NCI-H187 (cell line): ENCODE measurements at places on chromosomes 1 and 21.

GRCh38 chr1:114756009-114756892 is 1.5 kb downstream of the CSDE1 start:
- no peak for DNase-seq

GRCh38 chr1:78136680-78137079 is 90.9 kb downstream of the GIPC2 start:
- no peak for DNase-seq

DNA sequence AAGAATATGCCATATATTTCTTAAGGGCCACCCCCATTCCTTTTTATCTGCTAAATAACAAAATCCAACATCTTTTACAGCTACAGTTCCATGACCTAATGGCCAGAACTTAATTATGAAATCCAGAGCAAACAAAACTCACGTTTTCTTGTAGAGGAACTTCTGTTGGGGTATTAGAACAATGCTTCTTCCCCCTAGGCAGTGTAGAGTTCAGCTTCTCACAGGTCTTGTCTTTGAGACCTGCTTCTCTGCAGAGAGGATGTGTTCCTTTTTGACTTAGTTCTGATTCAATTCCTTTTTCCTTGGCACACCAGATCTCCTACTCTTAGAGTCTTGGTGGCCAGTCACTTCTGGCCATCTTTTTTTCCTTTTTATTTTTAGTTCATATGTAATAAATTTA is 22.2 kb downstream of the VAV3 start:
- DNase-seq = no peak

GRCh38 chr1:18531503-18531845 is 50.7 kb downstream of the KLHDC7A start:
- DNase-seq = no peak

GRCh38 chr1:199766218-199766792 is 261.2 kb upstream of the NR5A2 start:
- no peak for DNase-seq

- no peak for DNase-seq
Measured at GRCh38 chr1:161115132-161115711, 2.6 kb downstream of the PFDN2 start.

DNA sequence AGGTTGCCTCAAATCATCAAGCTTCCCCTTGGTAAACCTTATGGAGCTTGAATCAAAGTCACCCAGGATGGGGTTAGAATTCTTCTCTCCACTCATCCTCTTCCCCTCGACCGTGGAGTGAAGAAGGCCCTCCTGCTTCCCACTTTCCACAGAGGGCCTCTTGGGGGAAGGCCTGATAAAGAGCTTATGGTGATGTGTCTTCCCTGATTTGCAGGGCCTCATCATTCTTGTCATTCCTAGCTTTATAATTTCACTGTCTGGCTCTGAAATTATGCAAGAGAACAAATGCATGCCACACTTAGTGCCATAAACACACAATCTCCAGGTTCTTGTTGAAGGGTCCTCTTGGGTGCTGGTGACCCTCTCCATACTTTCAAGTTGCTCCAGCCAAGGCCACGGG is 101.2 kb downstream of the HMGB4 start:
- no peak for DNase-seq

DNA sequence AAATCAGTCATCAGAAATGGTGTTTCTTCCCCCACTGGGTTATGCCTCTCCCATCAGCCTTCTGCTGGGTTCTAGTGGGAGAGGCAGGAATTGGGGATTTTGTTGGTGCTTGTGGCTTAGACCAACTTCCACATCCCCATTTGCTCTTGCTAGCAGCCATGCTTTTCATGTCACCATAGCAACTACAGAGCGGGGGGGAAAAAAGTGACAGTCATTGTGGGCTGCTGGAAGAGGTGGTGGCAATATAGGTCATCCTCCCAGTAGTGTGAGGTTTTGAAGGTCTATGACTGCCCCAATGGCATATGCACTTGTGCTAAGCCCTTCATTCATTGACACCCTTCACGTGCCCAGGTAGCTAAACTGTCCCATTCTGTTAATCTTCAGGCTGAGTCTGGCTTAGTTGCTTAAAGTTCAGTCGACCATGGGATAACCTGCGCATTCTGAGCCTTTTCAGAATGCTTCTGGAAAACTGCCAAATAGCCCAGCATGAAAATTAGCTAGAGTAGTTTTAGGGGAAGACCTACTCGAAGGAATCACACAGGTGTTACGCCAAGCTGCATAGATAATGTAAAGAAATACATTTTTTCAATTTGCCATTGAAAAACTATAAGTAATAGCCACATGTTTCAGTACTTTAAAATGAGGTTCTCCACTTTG is 53.7 kb upstream of the ZNF326 start:
- no peak for DNase-seq

GRCh38 chr21:26977746-26978145 is 10.9 kb upstream of the ADAMTS5 start:
- DNase-seq = no peak

- DNase-seq = no peak
Measured at GRCh38 chr1:181180407-181181031, 92.0 kb downstream of the IER5 start.

- DNase-seq = no peak
Measured at GRCh38 chr1:112359961-112360767, 35.9 kb upstream of the CTTNBP2NL start.

GRCh38 chr1:62823556-62823955 is 39.6 kb downstream of the ATG4C start:
- no peak for DNase-seq

DNA sequence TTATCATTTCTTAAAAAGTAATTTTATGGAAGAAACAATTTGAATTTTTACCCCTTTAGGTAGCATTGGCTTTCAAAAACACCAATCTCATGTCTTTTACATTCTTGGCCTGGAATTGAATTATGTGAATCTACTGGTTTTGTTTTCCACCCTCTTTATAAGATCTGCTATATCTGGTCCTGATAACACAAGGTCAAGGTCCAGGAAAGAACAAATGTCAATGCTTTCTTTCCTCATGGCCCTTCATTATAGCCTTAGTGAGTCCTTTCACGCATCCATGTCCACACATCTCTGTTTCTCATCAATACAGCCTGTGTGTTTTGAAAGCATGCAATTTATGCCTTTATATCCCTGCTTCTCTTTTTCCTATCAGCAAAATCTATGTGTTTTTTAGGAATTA is 24.0 kb upstream of the DR1 start:
- DNase-seq = no peak

- no peak for DNase-seq
Measured at GRCh38 chr1:109783436-109783835, 19.7 kb upstream of the EPS8L3 start.

DNA sequence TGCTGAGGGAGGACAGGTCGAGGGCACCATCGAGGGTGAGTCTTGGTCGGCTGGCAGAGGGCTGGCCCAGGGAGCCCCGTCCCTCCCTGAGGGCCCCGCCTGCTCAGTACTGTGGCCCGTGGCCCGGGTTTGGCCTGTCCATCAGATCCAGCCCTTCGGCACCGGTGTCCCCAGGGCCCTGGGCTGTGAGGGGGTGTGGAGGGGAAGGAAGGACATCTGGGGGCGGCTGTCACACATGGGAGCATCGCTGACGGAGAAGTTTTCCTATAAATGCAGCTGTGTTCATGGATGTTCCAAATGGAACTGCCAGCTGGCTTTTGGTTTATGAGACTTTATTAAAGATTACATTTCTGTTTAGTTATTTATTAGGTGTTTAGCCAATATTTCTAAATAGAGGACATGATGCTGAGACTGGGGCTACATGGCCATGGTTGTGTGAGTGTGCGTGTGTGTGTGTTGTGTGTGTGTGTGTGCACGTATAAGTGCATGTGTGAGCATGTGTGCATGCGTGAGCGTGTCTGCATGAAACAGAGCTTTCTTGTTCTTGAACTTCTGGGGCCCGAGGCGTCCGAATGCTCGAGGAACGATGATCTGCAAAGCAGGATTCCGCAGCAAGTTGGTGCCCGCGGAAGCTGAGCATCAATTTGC is 54.3 kb downstream of the SLX9 start:
- no peak for DNase-seq

DNA sequence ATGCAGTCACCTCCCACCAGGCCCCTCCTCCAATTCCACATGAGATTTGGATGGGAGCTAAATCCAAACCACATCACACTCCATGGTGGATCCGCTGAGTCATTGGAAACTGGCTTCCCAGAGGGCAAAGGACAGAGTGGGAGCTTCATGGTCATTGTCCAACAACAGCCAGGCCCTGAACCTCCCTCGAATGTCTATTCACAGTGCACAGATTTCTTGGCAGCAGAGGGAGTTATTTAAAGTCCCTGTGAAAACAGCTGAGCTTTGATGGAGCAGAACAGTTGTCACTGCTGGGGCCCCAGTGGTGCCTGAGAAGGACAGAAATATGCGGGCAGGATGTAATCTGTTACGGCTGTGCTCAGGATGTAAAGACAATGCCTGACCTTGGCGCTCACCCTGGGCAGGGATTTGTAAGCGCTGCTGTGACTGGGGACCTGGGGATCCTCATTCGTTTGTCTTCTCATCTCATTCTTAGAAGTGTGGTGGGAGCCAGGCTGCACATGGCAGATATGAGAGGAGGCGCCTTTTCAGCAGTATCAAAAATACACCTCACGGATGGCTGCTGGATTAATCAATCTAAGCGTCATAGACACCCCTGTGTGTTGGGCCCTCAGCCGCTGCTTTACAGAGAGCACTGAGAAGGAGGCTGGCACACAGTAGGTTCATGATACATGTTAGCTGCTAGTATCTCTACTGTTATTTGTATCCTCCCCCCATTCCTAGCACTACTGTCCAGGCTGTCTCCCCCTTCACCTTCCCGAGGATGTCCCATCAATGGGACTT is 439.4 kb downstream of the PTPRU start:
- DNase-seq = no peak

GRCh38 chr21:33078907-33079582 is 9.1 kb downstream of the OLIG1 start:
- no peak for DNase-seq
